ENCODE measurements at places on chromosomes 7 and 10.

DNA sequence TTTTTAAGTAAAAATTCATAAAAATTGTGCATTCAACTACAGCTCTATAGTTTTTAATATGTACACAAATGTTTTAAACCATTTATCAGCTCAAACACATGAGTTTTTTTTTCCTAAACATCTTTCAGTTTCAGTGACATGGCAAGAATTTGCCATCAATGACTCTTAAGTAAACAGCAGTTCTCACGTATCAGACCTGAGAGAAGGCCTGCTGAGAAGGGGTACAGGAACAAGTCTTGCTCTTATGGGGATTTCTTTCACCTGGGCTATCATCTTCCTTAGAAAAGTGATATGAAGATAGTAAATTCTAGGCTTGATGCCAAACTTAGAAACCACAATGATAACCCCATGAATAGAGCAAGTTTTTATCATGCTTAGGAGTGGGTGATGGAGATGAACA lies 467.8 kb downstream of the ARL4A start:
- DNase-seq = no peak

DNA sequence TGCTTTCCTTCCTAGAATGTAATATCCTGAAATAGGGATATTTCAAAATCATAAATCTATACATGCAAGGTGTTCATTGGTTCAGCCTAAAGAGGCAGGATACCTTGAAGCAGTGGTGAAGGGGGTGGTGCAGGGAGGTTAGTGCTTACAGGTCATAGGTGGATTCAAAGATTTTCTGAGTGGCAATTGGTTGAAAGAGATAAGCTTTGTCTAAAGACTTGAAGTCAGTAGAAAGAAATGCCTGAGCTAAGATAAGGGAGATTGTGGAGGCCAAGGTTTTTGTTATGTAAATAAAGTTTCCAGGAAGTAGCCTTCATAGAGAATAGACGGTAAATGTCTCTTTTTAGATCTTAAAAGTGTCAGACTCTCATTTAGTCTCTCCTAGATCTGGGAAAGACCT lies 741.2 kb upstream of the ZWINT start:
- no peak for DNase-seq

- peak; percentile 54 for DNase-seq
Observed at GRCh38 chr10:112919721-112920120, 30.3 kb upstream of the TCF7L2 start.

DNA sequence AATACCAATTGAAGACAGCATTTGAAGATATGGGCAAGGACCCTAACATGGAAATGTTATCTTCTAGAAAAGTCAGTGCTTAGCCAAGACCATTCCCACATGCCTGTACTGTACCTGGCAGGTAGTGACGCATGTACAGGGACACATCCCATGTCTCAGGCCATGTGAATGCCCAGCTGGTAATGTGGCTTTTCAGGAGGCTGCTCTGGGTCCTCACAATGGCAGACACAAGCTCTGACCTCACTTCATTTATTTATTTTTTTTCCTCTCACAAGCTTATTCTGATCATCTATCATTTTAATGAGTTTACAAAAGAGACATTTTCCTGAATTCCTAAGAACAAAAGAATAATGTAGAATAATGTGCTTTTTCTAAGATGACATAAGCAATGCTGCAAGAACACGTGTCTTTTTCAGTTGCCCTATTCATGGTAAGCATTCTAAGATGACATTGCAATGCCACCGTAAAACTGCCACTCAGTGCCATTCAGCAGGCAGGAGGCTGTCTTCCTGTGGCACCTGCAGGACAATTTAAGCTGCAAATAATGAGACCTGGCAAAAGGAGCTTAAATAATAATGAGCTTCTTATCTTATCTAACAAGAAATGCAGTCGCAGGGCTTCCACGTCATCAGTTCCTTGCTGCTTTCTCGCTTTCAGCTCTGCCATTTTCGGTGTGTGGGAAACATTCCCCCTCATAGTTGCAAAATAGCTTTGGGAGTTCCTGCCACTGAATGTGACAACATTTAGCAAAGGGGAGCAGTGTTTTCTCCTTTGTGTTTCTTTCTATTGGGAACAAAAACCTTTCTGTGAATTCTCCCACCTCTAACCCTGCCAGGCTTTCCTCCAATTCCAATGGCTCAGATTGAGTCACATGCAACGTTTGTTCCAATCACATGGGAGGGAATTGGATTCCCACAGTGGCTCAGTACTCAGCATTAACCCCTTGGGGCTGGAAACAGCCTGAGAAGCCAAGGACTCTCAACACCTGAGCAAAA lies 113.0 kb downstream of the SEC23IP start:
- DNase-seq = no peak

DNA sequence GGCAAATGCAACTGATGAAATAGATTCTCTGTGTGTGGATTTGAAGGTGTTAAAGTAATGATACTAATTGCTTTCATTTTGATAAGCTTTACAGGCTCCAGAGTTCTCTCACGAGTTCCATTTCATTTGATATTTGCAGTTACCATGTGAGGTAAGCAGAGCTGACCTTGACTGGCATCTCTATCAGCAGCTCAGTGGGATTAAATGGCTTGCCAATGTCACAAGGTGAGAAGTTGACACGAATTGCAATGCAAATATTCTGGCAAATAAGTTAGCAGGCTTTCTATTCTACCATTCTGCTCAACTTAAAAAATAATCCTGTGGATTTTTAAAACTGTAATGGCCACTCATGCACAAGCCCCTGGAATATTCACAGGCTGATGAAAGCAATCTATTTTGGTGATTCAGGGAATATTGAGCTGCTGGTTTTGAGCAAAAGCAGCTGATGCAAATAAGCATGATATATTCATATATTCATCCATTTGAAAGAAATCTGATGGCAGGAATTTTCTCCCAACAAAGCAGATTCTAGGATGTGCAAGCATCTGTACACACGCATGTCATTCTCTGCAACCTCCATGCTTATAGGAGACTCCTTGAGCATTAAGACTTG lies 64.5 kb upstream of the ANKRD1 start:
- DNase-seq = no peak

Data from epithelial cell of prostate (primary cell).